ENCODE measurements at places on chromosomes 16 and 17. TPM values are rescaled to one million over a fixed set of nuclear protein-coding genes. Genes with fewer than 3 reads are reported as not detected.

DNA sequence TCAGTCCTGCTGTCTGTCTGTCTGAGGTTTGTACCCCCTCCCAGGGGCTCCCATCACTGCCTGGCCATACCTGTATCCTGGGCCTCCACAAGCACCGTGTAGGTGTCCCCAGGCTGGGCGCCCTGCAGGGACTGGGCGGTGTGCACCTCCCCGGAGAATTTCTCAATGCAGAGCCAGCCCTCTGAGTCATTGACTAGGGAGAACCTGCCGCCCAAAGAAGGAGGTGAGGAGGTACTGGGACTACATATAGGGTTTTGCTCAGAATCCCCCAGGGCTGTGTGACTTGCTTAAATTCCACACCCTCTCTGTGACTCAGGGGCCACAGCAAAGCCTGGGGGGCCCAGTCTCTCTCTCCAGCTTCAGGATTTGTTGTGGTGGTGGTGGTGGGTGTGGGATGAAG, 7.6 kb downstream of the CDH16 start:
- no peak for DNase-seq

Gene ITGA3
- 89.8 TPM for polyA plus RNA-seq

GRCh38 chr16:9177861-9178260, 86.4 kb downstream of the HAPSTR1 start:
- no peak for DNase-seq

Gene TVP23C
- polyA plus RNA-seq: 20.2 TPM

Measured in right renal cortex interstitium (tissue), 3 donors.